ENCODE measurements at places on chromosomes 4 and X.

DNA sequence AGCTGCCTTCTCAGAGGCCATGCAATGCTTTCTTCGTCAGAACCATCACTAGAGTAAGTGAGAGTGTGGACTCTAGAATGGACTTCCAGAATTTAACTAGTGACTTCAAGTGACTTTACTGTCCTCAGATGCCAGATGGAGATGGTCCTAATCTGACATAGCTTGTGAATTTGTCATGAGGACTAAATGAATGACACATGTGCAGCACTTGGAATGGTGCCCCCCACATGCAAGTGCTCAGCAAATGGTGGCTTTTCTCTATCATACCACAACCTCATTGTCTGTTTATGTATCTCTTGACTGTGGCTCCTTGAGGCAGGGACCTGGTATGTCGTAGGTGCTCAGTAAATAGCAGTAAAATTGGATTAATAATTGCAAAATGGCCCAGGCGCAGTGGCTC lies 91.6 kb upstream of the STX18 start:
- DNase-seq: no peak

DNA sequence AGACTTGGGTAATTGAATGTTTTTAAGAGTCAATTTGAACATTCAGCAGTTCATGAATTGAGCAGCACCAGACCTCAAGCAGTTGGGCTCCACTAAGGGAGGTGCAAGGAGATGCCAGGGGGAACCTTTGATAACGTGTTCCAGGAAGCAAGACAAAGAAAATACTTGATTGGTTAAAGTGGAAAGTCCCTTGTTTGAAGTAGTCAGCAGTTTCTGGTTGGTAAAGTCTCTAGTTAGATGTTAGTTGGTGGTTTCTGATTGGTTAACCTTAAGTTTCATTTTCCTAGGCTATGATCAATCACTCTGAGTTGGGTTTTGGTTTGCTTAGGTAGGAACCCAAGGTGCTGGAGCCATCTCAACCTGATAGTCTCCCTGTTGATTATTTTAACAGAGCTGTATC lies 4.0 kb downstream of the HERC6 start:
- DNase-seq: peak; percentile 35

- DNase-seq: no peak
Observed at GRCh38 chr4:16752150-16752549, 146.3 kb downstream of the LDB2 start.

GRCh38 chr4:21413807-21414370 lies 534.7 kb downstream of the KCNIP4 start:
- no peak for DNase-seq

DNA sequence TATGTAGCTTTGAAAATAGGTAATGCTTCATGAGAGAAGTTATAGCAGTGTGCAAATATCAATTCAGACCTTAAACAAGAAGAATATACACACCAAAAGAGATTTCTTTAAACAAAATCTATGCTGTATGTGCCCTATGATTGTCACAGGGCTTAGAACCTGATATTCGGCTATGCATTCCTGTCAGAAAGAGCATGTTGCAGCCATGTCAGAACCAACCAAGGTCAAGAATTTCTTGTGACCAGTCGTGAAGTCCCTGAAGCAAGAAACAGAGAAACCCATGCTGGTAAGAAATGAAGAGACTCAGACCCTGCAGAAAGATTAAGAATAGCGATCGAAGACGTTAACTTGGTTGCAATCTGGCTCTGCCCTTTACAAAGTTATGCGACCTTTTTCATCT lies 210.3 kb upstream of the SPIN4 start:
- DNase-seq: no peak

- no peak for DNase-seq
Observed at GRCh38 chr4:24999392-25000089, 31.2 kb downstream of the LGI2 start.

DNA sequence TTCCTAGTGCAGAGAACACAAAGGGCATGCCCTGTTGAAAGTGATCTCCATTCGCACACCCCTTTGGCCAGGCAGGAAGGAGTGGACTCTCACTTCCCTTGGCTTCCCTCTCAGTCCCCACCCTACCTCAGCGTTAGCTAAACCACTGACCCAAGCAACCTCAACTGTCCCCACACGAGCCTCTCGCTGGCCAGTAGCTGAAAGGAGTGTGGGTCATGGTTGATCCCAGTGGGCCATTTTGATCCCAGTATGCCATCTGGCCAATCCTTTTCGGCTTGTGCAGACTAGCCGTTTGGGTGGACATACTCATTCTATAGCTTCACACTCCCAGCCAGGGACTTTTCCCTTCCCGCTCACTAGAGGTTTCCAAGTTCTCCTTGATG lies 24.4 kb upstream of the BCORL1 start:
- DNase-seq: no peak

DNA sequence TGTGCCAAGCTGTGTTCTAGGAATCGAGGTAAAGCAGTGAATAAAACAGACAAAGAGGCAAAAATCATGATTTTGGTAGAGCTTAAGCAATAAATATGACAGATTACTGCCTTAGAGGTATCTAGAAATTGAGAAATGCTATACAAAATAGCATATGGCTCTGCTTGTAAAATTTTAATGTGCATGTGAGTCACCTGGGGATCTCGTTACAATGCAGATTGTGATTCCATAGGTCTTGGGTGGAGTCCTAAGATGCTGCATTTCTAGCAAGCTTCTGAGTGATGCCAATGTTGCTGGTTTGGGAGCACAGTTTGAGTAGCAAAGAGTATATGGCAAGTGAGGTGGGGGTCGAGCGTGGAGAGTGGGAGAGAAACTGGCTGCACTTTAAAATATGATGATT lies 697.3 kb upstream of the MAGEB2 start:
- no peak for DNase-seq

DNA sequence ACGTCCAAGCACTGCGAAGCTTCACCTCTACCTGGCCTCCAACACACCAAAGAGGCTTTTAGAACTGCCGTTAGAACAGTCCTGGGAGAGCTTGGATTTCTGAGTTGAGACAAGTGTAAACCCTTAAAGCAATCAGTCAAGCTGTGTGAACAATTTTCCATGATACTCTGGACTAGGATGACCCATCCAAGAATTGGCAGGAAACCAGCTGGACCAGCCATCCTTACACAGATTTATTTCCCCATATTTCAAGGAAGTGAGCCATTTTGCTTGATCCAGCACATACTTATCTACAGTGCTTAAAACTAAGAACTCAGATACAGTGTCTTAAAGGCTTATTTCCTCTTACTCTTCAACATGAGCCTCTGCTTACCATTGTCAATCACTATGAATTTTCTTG lies 340.7 kb upstream of the HS3ST1 start:
- DNase-seq: no peak

- DNase-seq: no peak
Observed at GRCh38 chr4:136025540-136025939, 1506.8 kb downstream of the PCDH18 start.

DNA sequence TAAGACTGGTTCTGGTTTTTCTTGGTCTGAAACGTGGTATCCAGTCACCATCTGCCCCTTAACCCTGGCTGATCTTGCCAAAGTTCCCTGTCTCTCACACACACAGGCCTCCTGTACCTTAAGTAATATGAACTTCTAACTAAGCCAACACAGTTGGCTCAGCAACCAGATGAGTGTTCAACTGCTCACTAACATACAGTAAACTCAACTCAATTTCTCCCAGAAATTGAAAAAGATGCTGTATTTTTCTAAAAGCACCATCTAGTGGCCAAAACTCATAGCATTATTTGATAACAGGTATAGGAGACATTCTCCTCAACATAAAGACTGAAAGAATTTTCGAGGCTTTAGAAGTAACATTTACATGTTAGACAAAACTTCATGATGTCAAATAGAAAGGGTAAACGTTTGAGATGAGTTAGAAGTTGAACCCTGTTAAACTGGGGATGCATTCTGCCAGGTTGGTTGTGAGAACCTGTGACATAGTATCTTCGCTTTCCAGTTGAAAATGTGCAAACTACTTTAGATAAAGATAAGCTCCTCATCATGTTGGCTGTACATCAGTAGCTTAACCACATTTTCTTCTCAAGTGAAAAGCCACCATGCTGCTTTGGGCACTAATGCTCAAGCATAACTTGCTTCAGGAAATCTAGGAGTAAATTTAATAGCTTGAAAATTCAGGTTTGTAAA lies 31.2 kb downstream of the CCNI start:
- no peak for DNase-seq

GRCh38 chr4:110994781-110995180 lies 371.9 kb upstream of the PITX2 start:
- no peak for DNase-seq

GRCh38 chr4:53764761-53765490 lies 173.6 kb upstream of the LNX1 start:
- no peak for DNase-seq

- DNase-seq: no peak
Observed at GRCh38 chrX:118271775-118272174, 74.1 kb upstream of the WDR44 start.

GRCh38 chr4:147160908-147161513 lies 215.3 kb upstream of the TTC29 start:
- no peak for DNase-seq

GRCh38 chr4:110005461-110006056 lies 92.9 kb downstream of the EGF start:
- DNase-seq: no peak
